ENCODE measurements at places on chromosomes 2 and 18.

GRCh38 chr2:110802208-110802932 lies 70.0 kb downstream of the ACOXL start:
- DNase-seq, result no peak

DNA sequence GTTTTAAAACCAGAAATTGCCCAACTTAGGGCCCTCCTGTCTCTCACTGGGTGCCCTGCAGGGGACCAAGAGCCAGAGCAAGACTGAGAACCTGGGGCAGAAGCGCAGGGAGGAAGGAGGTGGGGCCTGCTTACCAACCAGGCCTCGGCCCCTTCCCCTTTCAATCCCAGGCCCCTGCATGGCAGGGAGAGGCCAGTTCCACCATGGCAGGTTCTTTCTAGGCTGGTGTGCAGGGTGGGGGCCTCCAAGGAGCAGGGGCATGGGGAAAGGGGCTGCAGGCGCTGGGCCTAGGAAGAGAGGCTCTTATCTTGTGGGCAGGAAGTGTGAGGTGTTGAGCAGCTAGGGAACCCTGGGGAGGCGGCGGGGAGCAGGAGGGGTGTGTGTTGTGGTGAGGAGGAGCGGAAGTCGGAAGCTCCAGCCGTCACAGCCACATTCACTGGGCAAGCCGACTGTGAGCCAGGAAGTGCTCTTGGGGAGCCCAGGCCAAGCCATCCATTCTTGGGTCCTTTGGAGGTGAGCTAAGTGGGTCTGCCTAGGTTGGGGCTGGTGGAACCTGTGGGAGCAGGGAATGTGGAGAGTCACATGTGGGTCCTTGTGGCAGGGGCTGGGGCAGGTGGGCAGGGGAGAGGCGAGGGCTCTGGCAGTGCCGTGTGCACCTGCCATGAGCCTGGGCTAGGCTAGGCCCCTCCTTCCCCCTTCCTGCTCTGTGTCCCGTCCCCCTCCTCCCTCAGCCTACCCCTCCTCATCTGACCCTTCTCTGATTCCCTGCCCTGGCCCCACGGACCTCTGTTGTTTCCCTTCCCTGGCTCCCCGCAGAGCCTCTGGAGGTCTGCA lies at the start of gene PSD4:
Gene PSD4 (plus strand): TSS at position 430 of the 834 bp plus-strand sequence. CDS start 8,486 bp downstream, outside the sequence.
- no peak for DNase-seq

DNA sequence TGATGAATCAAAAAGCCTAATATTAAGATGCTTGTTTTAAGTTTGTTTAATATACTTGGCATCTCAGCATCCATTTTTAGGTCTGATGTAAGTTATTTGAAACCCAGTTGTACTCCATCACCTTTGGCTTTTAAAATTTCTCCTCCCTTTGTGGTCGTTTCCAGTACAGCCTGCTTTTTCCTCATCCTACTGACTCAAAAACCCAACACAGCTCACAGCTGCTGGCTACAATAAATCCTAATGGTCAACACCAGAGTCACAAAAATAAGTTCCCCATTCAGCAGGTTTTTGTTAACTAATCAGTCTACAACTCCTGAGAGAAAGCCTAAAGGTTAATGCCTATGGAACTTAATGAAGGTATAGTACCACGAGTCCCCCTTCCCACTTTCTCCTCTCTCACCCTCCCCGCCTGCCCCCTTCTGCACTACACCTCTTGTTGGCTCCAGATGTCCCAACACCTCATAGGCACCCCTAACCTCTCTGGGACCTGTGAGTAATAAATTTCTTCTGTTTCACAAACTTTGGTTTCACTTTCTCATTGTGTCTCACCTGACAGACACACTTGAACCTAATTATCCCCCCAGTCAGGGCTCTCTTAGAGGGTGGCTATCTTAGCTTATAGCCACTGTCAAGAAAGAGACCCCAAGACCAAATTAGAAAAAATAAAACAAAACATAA lies 148.6 kb downstream of the GALNT1 start:
- DNase-seq, result no peak

DNA sequence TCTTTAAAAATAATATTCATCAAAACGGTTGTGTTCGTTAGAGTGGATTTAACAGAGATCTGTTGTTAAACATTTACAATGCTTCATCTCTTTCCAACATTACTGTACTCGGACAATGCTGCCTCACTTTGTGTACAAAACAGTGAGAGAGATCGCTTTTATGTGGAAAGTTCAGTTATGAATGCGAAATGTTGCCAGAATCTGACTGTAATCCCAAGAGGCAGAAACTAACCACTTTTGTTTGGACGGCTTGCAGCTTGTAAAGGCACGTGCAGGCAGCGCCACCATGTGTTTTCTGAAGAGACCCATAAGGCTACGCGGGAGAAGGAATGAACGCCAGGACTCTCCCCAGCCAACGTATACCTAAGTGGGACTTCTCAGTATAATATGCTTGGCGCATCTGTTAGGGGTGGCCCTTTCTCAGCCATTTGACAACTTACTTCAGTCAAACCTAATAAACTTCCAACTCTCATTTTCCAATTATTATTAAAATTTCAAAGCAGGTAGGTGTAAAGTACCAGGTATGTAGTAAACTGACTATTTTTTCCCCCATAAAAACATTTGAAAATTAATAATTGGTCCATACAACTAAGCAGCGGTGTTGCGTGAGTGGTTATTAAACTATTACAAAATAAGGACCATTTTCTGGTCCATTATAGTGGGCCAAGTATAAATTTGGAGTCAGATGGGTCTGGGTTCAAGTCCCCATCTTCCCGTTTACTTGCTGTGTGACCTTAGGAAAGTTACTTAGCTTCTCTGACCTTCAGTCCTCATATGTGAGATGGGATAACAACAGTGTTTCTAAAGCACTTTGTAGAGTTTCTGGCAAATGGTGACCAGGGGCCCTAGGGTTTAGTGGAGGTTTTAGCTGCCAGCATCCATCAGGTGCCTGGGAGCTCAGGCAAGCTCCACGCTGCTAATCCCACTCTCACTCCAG lies 5.6 kb upstream of the NAPG start:
- DNase-seq, result peak; percentile 90

GRCh38 chr2:157438863-157439823 lies 4.7 kb downstream of the CYTIP start:
- DNase-seq, result peak; percentile 16

- no peak for DNase-seq
These were observed 27.5 kb downstream of the M1AP start for GRCh38 chr2:74620671-74621070.

DNA sequence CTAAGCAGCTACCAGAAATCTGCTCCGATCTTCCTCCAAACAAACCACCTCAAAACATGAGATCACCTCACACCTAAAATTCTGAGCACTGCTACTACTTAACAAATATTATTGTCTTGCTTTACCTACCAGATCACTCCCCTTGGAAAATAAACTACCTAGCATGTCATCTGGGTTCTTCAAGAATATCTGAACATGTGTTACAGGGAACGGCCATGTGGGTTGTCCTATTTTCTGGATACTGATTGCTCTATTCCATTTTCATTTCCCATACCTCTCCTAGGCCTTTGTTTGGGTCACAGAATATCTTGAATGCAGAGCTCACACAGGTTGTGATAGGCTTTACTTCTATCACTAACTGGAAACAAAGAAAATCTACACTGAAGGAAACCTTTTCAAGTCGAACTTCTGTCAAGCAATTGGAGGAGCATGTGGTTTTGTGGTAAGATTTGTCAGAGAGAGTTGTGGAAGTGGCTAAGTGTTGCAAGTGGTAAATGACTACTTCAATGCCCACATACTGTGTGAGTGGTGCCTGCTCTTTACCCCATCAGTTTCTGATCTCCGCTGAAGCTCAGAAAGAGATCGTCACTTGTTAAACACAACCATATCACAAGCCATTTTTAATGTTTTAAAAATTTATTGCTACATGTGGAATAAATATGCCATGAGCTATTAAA lies 739.1 kb upstream of the ZEB2 start:
- DNase-seq, result no peak

DNA sequence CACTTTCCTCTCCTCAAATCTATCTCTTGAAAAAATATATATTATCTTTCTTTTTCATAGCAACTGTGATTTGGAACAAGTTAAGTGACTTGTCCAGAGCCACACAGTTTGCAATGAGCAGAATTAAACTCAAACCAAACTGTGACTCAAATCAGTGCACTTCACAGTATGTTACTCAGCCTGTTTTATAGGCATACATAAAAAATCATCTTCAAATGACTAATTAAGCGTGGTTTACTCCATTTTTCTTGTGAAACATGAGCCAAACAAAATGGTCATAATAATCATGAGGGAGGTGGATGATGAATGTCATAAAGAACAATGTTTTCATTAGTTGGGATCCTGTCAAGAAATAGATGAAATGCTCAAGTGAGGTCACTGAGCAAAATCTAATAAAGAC lies 6.1 kb upstream of the CCDC178 start:
- no peak for DNase-seq

GRCh38 chr2:158412206-158412605 lies 44.3 kb downstream of the CCDC148 start:
- no peak for DNase-seq

DNA sequence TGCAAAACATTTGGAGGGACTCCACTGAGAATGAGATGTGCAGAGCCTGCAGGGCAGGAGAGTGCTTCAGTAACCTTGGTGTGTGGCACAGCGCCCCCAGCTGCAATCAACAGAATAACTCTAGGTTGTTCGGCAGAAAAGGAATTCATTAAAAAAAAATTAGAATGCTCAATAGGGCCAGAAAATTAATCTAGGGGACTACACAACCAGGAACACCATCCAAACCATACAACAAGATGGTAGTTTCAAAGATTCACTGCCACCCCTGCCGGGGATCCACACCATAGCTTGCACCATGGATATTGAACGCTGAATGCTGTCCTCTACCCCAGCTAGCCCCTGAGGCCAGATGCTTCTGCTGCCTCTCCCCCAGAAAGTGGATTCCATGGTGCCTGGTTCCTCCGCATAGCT lies 50.1 kb downstream of the THUMPD2 start:
- DNase-seq, result peak; percentile 43

GRCh38 chr2:241994086-241994485 lies 124.6 kb downstream of the RTP5 start:
- DNase-seq, result no peak

- no peak for DNase-seq
These were observed 131.8 kb downstream of the AFF3 start for GRCh38 chr2:100010606-100011005.

DNA sequence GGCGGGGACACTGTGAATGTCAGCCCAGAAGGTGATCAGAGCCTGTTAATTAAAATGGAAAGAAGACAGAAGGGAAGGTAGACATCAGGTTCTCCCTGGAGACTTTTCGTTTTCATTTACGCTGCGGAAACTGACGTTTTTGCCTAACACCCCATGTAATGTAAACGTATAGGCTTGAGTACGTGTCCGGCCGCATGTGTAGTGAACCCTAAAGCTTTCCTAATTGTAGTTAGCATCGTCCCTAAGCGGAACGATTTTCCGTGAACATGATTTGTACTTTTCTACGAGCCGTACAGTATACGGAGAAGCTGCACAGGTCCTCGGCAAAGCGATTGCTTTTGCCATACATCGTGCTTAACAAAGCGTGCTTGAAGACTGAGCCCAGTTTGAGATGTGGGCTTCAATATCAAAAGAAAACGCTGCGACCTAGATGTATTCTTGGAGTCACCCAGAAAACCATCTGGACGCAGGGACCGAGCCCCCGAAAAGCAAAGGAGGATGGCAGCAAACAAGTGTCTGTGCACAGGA lies 284 bp downstream of the TIMM21 start:
- DNase-seq, result no peak

GRCh38 chr2:88059979-88060906 lies 4.7 kb upstream of the KRCC1 start:
- peak; percentile 55 for DNase-seq

GRCh38 chr2:150909090-150909489 lies 352.6 kb downstream of the RBM43 start:
- peak; percentile 1 for DNase-seq

- DNase-seq, result no peak
These were observed 964.9 kb upstream of the ACVR2A start for GRCh38 chr2:146879882-146880281.

- no peak for DNase-seq
These were observed 89.6 kb downstream of the ACTR3 start for GRCh38 chr2:113979191-113980128.
